Colonic mucosa (tissue), 4 donors: ENCODE measurements at places on chromosomes 3 and 15. TPM values are rescaled to one million over a fixed set of nuclear protein-coding genes. Genes with fewer than 3 reads are reported as not detected.

Gene IL5RA
- total RNA-seq, result 0.21 TPM

DNA sequence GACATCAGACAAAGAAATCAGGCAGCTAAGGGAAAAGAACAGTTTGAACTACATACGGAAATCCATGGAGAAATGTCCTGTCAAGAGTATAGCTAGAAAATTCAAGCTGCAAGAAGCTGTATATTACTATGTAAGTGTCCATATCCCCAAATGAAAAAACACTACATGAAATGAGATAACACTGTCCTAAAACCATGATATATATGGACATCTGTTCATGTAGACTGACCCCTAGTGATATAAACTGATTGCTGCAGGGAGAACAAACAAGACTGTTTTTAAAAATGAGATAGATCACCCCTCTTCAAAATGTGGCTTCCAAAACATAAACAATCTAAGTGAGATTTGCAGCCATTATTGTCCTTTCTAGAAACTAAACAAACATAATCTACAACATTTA lies 985.6 kb downstream of the EPHA3 start:
- H3K36me3 ChIP-seq, result no peaks in the 10 kb centered on the region
- no peaks in the 10 kb centered on the region for H3K27me3 ChIP-seq
- no peak overlapping the region for H3K4me3 ChIP-seq
- no peak for DNase-seq

DNA sequence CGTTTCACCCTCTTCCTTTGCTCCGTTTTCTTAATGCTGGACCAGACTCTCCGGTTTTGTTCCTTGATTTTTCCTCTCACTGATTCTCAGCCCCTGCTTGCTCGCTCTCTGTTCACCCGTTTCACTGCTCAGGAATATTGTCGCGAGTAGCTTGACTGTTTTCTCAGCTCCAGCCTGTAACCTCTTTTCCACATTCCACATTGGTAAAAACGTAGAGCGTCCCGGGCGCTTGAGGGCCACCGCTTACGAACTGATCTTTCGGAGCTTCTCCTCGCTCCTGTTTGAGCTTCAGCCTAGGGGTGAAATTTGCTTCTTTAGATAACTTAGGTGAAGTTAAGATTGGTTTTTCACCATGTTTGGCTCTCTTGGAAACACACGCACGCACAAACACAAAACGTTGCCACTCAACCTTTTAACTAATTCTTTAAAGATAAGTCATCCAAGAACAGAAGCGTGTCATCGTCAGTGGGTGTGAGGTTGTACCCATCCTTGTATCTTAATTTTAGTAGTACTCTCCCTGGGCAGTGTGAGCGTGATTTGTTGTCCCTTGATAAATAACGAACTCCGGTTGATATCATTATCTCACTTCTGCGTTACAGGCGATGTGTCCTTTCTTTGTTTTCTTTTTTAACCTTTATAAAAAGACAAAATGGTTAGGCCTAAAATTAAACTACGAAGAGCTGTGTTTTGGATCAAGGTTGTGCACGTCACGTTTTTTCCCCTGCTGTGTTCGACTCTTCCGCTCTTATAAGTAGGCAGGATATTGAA lies 1.0 kb downstream of the PAK2 start:
- H3K27ac ChIP-seq, result peak overlapping the region; percentile 100
- no peaks in the 10 kb centered on the region for H3K4me1 ChIP-seq
- peak; percentile 59 for DNase-seq
- no peaks in the 10 kb centered on the region for H3K27me3 ChIP-seq
- H3K4me3 ChIP-seq, result peak overlapping the region; percentile 93

GRCh38 chr3:4680871-4681300 lies 187.7 kb downstream of the ITPR1 start:
- H3K4me1 ChIP-seq, result no peaks in the 10 kb centered on the region
- no peak overlapping the region for H3K4me3 ChIP-seq
- H3K27me3 ChIP-seq, result no peaks in the 10 kb centered on the region
- no peaks in the 10 kb centered on the region for H3K36me3 ChIP-seq
- DNase-seq, result no peak
- no peak overlapping the region for H3K27ac ChIP-seq

DNA sequence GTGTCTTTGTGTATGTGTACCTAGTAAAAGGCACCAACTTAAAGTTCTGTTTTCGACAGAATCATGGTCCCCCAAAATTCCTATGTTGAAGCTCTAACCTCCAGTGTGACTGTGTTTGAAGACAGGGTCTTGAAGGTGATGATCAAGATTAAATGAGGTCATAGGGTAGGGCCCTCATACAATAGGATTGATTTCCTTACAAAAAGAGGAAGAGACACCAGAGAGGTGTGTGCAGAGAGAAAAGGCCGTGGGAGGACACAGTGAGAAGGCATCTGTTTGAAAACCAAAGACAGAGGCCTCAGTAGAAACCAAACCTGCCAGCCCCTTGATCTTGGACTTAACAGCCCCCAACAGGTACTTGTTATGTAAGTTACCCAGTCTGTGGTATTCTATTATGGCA lies 52.0 kb upstream of the CORO2B start:
- no peaks in the 10 kb centered on the region for H3K27me3 ChIP-seq
- H3K27ac ChIP-seq, result no peak overlapping the region
- no peaks in the 10 kb centered on the region for H3K4me1 ChIP-seq
- DNase-seq, result no peak
- no peaks in the 10 kb centered on the region for H3K36me3 ChIP-seq
- H3K4me3 ChIP-seq, result no peak overlapping the region

Gene FEZF2
- total RNA-seq, result not detected

Gene CCR9
- total RNA-seq, result not detected

DNA sequence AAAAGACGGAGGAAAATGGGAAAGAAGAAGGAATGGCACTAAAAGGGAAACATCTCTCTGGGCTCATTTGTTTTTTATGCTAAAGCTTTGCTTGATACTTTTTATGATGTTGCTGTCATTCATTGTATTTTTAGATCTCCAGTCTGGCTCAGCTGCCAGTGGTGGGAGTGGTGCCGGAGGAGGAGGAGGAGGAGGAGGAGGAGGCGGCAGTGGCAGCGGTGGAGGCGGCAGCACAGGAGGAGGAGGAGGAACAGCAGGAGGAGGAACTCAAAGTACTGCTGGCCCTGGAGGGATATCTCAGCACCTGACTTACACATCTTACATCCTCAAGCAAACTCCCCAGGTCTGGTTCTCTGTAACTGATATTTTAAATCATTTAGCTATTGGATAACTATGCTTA lies 49.6 kb downstream of the MAP6D1 start:
- H3K27me3 ChIP-seq, result no peaks in the 10 kb centered on the region
- no peak overlapping the region for H3K4me3 ChIP-seq
- H3K27ac ChIP-seq, result no peak overlapping the region
- H3K36me3 ChIP-seq, result no peaks in the 10 kb centered on the region

DNA sequence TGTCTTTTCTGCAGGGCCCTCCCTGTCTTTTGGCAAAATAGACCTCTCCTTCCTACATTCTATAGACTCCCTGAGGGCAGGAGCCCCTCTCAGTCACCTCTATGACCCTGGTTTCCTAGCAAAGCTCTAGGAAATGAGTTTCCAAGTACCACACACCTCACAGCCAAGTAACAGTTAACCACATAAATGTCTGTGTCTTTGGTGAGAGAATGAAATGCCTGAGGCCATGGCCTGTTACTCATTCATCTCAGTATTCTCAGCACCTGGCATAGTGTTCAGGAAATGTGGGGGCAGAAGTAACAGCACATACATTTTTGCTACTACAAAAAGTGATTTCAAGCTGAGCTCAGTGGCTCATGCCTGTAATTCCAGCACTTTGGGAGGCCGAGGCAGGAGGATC lies 21.0 kb downstream of the RFT1 start:
- H3K4me1 ChIP-seq, result no peaks in the 10 kb centered on the region
- no peaks in the 10 kb centered on the region for H3K27me3 ChIP-seq
- DNase-seq, result no peak
- no peak overlapping the region for H3K27ac ChIP-seq
